ENCODE measurements at places on chromosomes 2 and 18. TPM values are rescaled to one million over a fixed set of nuclear protein-coding genes. Genes with fewer than 3 reads are reported as not detected.
A peak's percentile ranks its signal among the peaks of the same experiment; 100 is the strongest.

Gene RESP18
- total RNA-seq, result not detected

GRCh38 chr2:1472350-1472749 is 59.1 kb downstream of the TPO start:
- peaks cover 2% of the 10 kb centered on the region for H3K27me3 ChIP-seq
- no peak for DNase-seq
- H3K4me3 ChIP-seq, result no peak overlapping the region
- H3K4me1 ChIP-seq, result no peaks in the 10 kb centered on the region
- no peaks in the 10 kb centered on the region for H3K36me3 ChIP-seq

GRCh38 chr2:136664713-136665405 is 100.5 kb upstream of the THSD7B start:
- DNase-seq, result no peak
- no peaks in the 10 kb centered on the region for H3K4me1 ChIP-seq
- H3K27ac ChIP-seq, result no peak overlapping the region
- no peak overlapping the region for H3K4me3 ChIP-seq
- H3K27me3 ChIP-seq, result no peaks in the 10 kb centered on the region
- no peaks in the 10 kb centered on the region for H3K36me3 ChIP-seq

DNA sequence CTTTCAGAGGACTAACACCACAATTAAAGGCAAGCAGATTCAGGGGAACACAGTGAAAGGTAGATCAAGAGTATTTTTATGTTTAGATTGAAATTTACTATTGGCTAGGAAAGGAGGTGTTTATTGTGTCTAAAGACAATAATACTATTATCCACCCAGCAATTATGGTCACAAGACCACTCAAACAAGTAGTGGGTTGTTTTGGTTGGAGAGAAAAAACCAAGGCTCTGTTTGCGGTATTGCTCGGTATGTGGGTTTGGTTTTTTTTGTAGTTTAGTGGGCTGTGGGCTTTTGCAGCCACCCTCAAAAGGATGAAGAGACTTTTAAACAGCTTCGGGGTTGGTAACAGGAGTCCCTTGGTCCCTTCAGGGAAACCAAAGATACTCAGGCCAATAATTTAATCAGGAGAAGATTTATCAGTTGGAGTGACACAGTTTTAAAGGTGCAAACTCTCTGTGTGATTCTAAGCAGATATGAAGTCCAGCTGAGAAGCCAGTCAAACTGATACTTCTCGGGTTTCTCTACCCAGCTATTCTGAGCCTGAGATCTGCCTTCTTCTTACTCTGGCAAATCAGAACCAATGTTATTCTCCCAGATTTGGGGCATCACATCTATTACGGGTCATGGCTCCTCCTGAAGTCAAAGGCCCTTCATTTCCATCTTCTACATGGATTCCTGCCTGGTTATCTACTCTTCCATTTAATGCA is 55.3 kb downstream of the DCC start:
- DNase-seq, result no peak
- no peak overlapping the region for H3K27ac ChIP-seq
- H3K4me1 ChIP-seq, result no peaks in the 10 kb centered on the region
- H3K36me3 ChIP-seq, result no peaks in the 10 kb centered on the region
- H3K4me3 ChIP-seq, result no peak overlapping the region

DNA sequence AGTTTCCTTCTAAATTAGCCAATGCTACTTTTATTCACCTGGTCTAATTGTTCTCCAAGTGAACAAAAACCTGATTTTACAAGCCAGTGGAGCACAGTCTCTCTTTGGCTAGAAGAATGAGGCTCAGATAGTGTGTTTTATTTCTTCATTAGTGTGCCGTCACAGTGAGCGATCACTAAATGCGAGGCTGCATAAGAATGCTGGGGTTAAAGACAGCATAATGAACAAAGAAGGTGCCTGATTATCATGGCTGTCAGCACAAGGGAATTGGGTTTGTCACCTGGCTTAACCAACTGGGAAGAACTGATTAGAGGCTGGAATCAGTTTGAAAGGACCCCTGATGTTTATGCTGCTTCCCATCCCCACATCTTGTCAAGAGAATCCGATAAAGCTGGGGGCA is 76.4 kb downstream of the EPHA4 start:
- no peak overlapping the region for H3K27ac ChIP-seq
- H3K36me3 ChIP-seq, result no peaks in the 10 kb centered on the region
- H3K4me3 ChIP-seq, result no peak overlapping the region
- no peak for DNase-seq
- H3K27me3 ChIP-seq, result no peaks in the 10 kb centered on the region

DNA sequence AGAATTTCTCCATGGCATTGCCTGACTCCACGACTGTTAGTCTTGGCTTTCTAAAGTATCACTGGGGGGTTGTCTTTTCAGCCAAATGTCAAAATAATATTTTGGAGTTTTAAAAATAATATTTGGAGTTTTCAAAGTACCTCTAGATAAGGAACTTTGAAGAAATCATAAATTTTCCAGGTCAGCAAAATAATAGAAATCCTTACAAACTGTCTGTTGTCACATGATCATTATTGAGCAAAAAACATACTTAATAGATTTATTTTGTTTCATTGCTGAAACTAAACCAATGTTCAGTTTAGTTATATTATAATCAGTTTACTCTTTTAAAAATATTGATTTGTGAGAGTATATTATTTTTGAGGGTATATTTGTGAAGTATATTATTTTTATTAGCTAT is 85.7 kb downstream of the APLF start:
- no peak overlapping the region for H3K4me3 ChIP-seq
- H3K27ac ChIP-seq, result no peak overlapping the region
- DNase-seq, result no peak
- no peaks in the 10 kb centered on the region for H3K36me3 ChIP-seq

DNA sequence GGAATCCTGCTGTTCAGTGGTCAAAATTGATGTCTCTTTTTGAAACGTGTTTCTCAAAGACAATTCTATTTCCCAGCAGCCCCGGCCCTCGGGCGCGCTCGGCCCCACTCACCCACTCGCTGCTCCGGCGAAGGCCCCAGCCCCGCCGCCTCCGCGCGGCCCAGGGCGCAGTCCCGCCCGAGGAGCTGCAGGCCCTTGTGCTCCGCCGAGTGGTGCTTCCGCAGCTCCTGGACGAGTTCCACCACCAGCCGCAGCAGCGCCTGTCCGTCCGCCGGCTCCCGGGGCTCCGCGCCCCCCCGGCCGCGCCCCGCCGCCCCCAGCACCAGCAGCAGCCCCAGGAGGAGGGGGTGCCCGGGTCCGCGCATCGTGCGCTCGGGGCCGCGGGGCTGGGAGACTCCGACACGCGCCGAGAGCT is 413 bp downstream of the ALKAL2 start:
- no peaks in the 10 kb centered on the region for H3K36me3 ChIP-seq
- no peaks in the 10 kb centered on the region for H3K4me1 ChIP-seq
- peak; percentile 81 for DNase-seq
- H3K27ac ChIP-seq, result peak overlapping the region; percentile 74
- H3K27me3 ChIP-seq, result no peaks in the 10 kb centered on the region
- H3K4me3 ChIP-seq, result peak overlapping the region; percentile 56

- no peak overlapping the region for H3K27ac ChIP-seq
- H3K36me3 ChIP-seq, result no peaks in the 10 kb centered on the region
- no peaks in the 10 kb centered on the region for H3K27me3 ChIP-seq
- no peak overlapping the region for H3K4me3 ChIP-seq
- no peaks in the 10 kb centered on the region for H3K4me1 ChIP-seq
Observed at GRCh38 chr2:32502941-32503340, 124.9 kb upstream of the TTC27 start.

DNA sequence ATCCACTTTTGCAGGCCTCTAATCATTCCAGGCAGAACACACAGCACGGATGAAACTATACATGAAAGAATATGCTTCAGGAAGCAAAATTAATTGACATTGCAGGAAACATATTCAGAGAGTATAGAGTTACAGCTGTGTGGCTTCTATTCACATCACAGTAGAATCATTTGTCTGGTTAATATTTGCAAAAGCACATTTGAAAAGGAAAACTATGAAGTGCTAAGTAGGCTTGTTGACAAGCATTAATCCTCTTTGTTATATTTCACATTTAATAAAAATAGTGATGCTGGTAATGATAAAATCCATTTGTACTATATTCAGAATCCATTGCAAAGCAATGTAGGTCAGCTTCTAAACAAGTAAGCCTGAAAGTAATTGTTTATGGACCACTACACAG is 32.2 kb upstream of the PIK3C3 start:
- H3K4me3 ChIP-seq, result no peak overlapping the region
- no peak for DNase-seq
- H3K27me3 ChIP-seq, result no peaks in the 10 kb centered on the region

DNA sequence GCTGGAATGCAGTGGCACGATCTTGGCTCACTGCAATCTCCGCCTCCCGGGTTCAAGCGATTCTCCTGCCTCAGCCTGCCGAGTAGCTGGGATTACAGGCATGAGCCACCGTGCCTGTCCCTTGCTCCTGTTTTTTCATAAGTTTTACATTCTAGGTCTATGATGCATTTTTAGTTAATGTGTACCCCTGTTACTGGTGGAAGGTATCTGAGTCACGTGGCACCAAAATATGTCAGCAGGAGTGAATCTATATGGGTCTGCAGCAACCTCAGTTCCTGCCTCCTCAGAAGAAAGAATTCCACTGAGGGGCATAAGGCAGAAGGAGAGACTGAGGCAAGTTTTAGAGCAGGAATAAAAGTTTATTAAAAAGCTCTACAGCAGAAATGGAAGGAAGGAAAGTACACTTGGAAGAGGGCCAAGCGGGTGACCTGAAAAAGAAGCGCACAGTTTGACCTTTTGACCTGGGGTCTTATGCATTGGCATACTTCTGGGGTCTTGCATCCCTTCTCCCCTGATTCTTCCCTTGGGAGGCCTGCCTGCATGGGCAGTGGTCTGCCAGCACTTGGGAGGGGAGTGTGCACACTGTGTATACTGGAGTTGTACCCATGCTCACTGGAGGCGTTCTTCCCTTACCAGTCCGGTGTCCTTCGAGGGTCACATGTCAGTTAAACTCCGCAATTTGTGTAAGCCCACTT is 1.1 kb upstream of the MFSD2B start:
- no peak for DNase-seq
- no peaks in the 10 kb centered on the region for H3K4me1 ChIP-seq
- no peaks in the 10 kb centered on the region for H3K36me3 ChIP-seq

Data from aorta (tissue), 5 donors.